ENCODE measurements at places on chromosomes 7 and 10. TPM values are rescaled to one million over a fixed set of nuclear protein-coding genes. Genes with fewer than 3 reads are reported as not detected.

Gene UNCX
- not detected for total RNA-seq

Gene GIMAP8
- total RNA-seq: under 0.01 TPM

Gene DNAJC9
- total RNA-seq: 30.6 TPM

Gene RAPGEF5
- 0.75 TPM for total RNA-seq

Gene PON3
- 0.11 TPM for total RNA-seq

Gene CLEC5A
- total RNA-seq: not detected

Gene HKDC1
- 10.6 TPM for total RNA-seq

Gene ZP3
- total RNA-seq: 0.55 TPM

Gene HOXA9
- 8.6 TPM for total RNA-seq

Gene ABCB1
- total RNA-seq: 0.50 TPM

Gene FAM13C
- total RNA-seq: 0.50 TPM

Gene UPK3B
- total RNA-seq: not detected

Gene HOXA4
- 0.37 TPM for total RNA-seq

Gene LANCL2
- 27.6 TPM for total RNA-seq

Gene DTX2
- 4.1 TPM for total RNA-seq

Gene RASSF4
- total RNA-seq: 6.0 TPM

Gene PDSS1
- total RNA-seq: 10.5 TPM

Gene ARPC1A
- total RNA-seq: 334 TPM
